ENCODE measurements at places on chromosomes 6 and 20. TPM values are rescaled to one million over a fixed set of nuclear protein-coding genes. Genes with fewer than 3 reads are reported as not detected.

C6orf141 gene
- total RNA-seq, result 0.83 TPM

CAGE1 gene
- total RNA-seq, result not detected

PSORS1C2 gene
- total RNA-seq, result not detected

GRIK2 gene
- 0.82 TPM for total RNA-seq

SIRPB1 gene
- total RNA-seq, result 9.7 TPM

ULBP1 gene
- 0.08 TPM for total RNA-seq

FAM184A gene
- 10.5 TPM for total RNA-seq

OPN5 gene
- total RNA-seq, result not detected

CST5 gene
- total RNA-seq, result not detected

PLAGL1 gene
- total RNA-seq, result 41.4 TPM

GLO1 gene
- total RNA-seq, result 126 TPM

MYLK2 gene
- 0.08 TPM for total RNA-seq

CLPSL2 gene
- not detected for total RNA-seq

CPNE5 gene
- 22.1 TPM for total RNA-seq

MEP1A gene
- not detected for total RNA-seq

CLPSL1 gene
- total RNA-seq, result not detected

BPIFA1 gene
- total RNA-seq, result not detected
